Left lobe of liver (tissue), 2 donors: ENCODE measurements at places on chromosomes 7 and 10.

DNA sequence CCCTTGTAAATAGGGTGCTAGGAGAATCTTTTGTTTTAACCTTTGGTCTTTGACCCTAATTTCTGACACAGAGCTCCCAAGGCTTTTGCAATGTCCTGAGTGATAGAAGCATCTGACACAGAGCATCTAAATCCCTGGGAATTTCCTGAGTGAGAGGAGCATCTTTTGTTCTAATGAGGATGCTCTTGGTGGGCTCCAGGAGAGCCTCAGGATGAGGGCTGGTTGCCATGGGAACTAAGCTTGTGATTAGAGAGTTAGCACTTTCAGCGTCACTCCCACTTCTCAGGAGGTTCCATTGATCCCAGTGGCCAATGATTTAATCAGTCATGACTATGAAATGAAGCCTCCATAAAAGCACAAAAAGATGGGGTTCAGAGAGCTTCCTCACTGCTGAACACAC is 264.8 kb downstream of the KIF20B start:
- no peak for DNase-seq

DNA sequence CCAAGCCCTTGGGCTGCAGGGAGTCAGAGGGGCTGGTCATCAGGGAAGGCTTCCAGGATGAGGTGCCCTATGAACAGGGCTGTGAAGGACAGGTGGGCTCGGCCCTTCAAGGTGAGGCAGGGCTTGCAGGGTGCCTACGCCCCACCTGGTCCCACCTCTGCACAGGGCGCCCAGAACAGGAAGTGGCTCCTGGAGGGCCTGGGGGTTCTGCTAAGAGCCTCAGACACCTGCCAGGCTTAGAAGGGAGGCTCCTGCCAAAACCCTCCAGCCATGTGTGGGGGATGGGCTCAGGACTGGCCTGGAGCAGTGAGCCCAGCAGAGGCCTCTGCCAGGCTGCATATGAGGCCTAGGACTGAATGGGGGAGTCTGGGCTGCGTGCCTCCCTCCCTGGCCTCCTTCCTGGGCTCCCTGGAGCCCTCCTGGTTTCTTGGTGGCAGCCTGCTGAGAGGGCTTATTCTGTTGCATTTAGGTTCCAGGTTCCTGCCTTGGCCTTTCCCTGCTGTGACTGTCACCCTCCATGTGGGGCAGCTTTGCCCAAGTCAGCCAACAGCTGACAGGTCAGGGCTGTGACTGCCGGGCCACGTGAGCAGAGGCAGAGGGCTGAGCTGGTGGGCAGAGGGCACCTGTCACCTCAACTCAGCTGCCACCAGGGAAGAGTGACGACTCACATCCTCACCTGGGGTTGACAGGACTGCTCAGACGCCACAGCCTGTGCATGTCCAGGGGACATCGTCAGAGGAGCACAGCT is 45.2 kb upstream of the MSMB start:
- DNase-seq, result no peak

DNA sequence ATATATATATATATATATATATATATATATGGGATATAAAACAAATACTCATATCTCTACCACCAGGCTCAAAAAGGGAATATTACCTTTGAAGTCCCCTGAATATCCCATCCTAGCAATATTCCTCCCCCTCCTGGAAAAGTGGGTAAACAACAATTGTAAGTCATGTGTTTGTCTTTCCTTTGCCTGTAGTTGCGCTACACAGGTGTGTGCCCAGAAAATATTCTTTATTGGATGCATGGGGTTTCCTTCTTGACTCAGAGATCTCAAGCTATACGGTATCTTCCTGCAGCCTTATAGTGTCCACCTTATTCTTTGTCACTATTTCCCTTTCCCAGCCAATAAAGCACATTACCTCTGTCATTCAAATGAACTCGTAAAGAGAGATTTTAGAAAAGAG is 54.2 kb downstream of the MET start:
- no peak for DNase-seq

- no peak for DNase-seq
Observed at GRCh38 chr7:51244885-51245284, 71.7 kb downstream of the COBL start.

DNA sequence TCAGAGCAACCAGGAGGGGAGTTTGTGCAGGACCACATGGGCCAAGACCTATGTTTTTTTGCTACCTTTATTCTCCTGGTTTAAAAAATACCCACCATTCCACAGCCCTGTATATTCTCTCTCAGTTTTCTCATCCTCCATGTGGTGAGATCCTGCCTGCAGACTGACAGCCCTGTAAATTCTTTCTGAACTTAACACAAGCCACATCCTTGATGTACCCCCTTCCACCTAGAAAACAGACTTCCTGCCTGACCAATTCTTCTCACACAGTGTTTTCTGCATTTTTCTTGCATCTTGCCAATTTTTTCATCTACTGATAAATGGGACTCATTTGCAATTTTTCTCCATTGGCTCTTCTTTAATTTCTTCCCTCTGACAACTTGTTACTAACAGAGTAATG is 78.4 kb downstream of the INSYN2A start:
- DNase-seq, result no peak
